ENCODE measurements at places on chromosomes 1 and 21.

DNA sequence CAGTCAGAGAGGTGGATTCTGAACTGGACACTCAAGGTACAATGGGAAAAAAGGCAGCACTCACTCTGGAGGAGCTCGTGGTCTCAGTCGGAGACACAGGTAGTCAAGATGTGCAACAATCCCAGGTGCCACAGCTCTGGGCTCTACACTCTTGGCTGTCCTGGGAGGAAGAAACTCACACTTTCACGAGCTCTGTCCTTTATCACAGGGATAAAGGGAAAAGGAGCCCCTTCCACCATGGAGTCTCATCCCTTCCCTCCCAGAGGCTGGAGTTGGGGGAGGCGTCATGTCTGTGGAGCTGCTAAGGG, 20.3 kb downstream of the CDK18 start:
- DNase-seq: no peak

GRCh38 chr1:28864695-28865094, 49.7 kb upstream of the EPB41 start:
- no peak for DNase-seq

GRCh38 chr1:199657449-199657848, 370.1 kb upstream of the NR5A2 start:
- DNase-seq: no peak

DNA sequence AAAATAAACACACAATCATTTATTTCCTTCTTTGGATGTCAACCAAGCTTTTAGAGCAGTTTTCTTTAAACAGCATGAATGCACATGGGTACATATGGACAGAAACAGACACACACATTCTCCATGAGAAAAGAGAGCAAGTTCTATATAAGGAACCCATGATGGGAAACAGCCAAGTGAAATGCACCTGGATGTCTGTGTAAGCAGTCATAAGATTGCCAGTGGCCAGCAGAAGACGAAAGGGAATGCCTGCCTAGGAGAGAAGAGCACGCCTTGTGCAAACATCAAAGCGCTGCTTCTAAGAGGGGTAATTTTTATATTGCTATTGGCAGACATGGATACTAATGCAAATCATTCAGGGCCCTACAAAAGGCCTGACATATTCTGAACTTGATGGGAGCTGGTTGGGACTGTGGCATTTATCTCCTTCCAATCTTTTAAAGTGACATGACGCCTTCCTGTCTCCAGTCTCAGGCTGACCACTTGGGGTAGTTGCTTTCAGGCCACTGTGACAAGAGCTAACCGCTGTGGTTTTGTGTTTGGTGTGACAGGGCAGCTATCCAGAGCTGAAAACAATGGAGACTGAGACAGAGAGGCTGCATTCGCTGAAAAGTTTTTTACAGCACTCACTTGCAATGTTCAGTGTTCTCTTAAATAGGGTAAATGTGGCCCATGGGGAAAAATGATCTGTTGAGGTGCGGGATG, 75.0 kb upstream of the DPT start:
- no peak for DNase-seq

- no peak for DNase-seq
Measured at GRCh38 chr1:169383449-169383848, 15.5 kb downstream of the BLZF1 start.
